Stimulated activated CD8-positive, alpha-beta memory T cell treated with anti-CD3 and anti-CD28 coated beads, Interleukin-7, amount 100 ng/mL, for 1 hour (primary cell): ENCODE measurements at places on chromosomes 11 and 22.

- DNase-seq = no peak
These were observed 36.1 kb downstream of the GNB1L start for GRCh38 chr22:19818324-19819207.

GRCh38 chr11:124623861-124624525 is 1.3 kb downstream of the TBRG1 start:
- no peak for DNase-seq

- no peak for DNase-seq
These were observed 8.8 kb upstream of the DNAL4 start for GRCh38 chr22:38802671-38803121.

DNA sequence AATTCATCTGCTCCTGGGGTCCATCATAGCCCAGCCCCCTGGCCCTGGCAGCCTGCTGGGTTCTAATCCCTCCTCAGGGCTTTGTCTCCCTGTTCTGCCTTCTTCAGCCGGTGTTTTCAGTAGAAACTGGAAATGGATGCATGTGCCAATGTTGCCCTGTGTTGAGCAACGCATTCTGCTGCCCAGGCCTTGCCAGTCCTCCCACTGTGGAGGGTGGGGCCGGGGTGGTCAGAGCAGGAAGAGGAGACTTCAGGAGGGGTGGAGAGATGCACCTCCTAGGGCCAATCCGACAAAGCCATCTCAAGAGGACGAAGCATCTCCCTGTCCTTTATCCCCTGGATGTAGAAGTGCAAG is 27.6 kb upstream of the ZBTB16 start:
- no peak for DNase-seq

DNA sequence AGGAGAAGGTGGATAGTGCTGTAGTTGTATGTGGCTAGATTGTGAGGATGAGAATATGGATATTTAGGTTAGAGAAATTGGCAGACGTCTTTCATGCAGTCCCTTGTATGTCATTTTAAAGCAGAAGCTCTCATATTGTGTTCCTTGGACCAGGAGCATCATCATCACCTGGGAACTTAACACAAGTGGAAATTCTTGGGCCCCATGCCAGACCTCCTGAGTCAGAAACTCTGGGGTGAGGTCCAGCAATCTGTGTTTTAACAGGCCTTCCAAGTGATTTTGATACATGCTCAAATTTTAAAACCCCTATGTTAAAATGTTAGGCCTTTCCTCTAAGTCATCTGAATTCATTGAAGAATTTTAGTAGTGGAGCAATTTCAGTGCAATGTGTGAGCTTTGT is 34.8 kb downstream of the JHY start:
- no peak for DNase-seq

DNA sequence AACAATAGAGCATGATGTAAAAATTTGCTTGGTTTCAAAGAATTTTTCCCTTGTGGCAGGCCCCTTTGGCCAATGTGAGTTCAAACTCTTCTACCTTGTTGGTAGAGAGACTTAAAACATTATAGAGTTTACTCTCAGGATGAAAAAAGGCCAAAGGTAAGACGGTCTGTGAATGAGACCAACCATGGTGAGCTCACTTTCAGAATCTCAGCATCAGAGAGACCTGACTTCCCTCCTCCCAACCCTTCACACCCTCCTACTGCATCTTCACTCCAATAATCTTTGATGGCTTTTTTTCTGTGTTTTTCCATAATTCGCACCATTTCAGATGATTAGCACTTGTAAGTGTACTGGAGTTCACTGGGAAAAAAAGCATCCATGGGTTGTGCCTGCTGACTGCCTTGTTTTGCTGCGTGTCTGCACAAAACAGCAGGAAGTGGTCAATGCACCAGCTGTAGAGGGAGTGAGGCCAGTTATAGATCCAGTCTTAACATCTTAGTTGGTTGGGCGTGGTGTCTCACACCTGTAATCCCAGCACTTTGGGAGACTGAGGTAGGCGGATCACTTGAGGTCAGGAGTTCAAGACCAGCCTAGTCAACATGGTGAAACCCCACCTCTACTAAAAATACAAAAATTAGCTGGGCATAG is 64.1 kb downstream of the SLC1A2 start:
- no peak for DNase-seq

- DNase-seq = no peak
These were observed 54.7 kb downstream of the FBXO7 start for GRCh38 chr22:32528984-32529982.
